ENCODE measurements at places on chromosomes 2 and 18. TPM values are rescaled to one million over a fixed set of nuclear protein-coding genes. Genes with fewer than 3 reads are reported as not detected.
A peak's percentile ranks its signal among the peaks of the same experiment; 100 is the strongest.

Gene OTOS
- not detected for total RNA-seq

GRCh38 chr2:196927376-196928225 lies 1.1 kb upstream of the PGAP1 start:
- no peak for DNase-seq

GRCh38 chr2:8061219-8061618 lies 620.6 kb upstream of the ID2 start:
- no peak for DNase-seq

GRCh38 chr18:13371689-13372418 lies 153.3 kb downstream of the LDLRAD4 start:
- no peak for DNase-seq

DNA sequence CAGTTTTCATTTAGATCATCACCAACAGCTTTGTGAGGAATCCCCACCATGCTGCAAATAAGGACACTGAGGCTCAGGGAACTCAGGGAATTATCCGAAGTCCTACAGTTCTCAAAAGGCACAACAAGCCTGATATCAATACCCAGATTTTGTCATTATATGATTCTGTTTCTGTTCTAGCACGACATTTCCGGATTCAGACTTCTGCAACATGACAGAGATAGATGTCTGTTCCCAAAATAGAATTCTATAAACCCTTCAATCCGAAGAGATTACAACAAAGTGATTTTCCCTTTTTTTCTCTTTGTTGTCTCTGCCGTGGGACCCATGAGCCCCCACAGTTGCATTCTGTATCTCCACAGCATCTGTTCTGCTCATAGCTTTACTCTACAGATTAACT lies 72.0 kb downstream of the DOCK10 start:
- no peak for DNase-seq

DNA sequence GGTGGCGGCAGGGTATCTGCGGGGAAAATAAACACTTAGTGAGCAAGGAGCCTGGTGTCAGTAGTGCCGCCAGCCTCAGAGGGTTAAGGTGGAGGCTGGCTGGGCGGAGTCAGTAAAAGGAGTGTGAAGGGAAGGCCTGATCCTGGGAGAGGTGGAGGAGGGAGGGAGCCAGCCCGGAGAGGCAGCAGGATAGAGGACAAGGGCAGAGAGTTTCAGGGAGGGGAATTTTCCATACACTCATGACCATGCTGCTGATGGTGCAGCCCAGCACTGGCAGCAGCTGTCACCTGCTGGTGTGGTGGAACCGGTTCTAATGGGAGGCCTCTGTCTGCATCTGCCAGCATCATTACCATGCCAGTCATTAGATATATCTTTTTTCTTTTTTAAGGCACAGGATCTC lies 2.0 kb upstream of the TEX44 start:
- no peak for DNase-seq

- no peak for DNase-seq
These were observed 63.4 kb downstream of the SMAD7 start for GRCh38 chr18:48887294-48887904.

Gene IL1RN
- total RNA-seq = 0.60 TPM

Gene TUBA3E
- total RNA-seq = 6.0 TPM

- peak; percentile 68 for DNase-seq
These were observed 98.3 kb upstream of the HDAC4 start for GRCh38 chr2:239498981-239499634.

GRCh38 chr2:127575941-127576432 lies 40.5 kb downstream of the MYO7B start:
- no peak for DNase-seq

DNA sequence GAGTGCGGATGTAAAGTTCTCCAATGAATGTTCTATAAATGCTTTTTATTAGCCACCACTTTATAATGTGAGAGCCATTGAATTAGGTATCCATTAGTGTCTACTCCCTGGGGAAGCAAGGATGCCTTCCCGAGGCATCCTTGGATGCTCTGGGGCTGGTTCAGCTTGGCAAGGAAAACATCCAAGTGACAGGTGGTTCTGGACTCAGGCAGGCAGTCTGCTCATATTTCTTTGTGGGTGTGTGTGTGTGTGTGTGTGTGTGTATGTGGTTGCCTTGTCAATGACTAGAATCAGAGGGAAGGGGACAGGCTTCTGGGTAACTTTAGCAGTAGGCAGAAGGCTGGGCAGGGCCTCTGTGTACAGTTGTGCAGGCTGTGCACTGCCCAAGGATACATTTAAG lies 149.2 kb downstream of the TSN start:
- DNase-seq = no peak

DNA sequence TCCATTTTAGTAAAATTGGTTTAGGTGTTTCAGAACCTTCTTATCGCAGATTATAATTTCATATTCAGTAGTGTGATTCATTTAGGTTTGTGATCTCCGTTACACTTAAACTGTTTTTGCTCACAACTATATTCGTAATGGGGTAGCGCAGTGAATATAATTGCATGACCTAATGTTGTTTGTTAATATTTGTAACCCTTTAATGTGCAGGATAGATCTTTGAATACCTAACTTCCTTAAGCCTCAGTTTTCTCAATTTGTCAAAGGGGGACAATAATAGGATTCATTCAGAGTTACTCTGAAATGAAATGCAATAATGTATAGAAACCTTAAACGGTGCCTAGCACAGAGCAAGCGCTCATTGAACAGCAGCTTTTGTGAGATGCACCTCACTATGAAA lies 558 bp upstream of the ZDBF2 start:
- DNase-seq = no peak

Gene SPOPL
- total RNA-seq = 17.3 TPM

- DNase-seq = no peak
These were observed 5.7 kb upstream of the ITPRIPL1 start for GRCh38 chr2:96319396-96319795.

Gene SPC25
- 0.37 TPM for total RNA-seq

GRCh38 chr2:79580175-79580574 lies 67.3 kb downstream of the CTNNA2 start:
- DNase-seq = no peak

GRCh38 chr2:134014196-134014960 lies 239.5 kb upstream of the MGAT5 start:
- DNase-seq = no peak

DNA sequence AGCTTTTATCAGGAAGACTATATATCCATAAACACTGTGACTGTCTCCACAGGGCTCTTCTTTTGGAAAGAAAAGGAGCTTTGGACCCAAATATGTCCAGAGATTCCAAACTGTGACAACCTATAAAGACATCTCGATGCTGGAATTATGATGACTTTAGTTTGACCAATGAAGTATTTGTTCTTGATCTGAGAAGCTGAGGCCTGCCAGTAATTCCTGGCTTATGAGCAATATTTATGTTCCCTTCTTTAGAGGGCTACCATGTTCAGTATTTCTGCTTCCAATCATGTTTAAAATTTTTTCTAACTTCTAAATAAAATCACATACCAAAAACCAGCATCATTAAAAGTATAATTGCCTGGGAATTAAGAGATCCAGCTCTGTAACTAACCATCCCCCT lies 41.1 kb downstream of the FEZ2 start:
- no peak for DNase-seq

GRCh38 chr2:187093771-187094412 lies 244.9 kb upstream of the ZSWIM2 start:
- DNase-seq = no peak

DNA sequence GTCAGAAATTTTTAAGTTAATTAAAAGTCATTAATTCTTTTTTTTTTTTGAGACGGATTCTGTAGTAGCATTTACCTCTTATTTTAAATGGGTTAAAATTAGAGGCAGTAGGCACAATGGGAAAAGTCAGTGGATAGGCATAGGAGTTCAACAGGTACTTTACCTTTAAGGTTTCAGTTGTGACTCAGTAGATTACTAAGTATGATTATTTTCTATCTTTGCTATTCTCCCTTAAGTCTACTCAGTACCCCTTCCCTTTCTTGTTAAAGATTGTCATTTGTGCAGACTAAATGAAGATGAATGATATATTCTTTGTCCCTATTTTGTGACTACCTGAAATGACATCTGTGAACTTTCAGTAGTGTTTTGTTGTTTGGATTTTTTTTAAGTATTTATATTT lies 19.7 kb downstream of the CCNYL1 start:
- DNase-seq = no peak

Gene CPS1
- total RNA-seq = 3.0 TPM

DNA sequence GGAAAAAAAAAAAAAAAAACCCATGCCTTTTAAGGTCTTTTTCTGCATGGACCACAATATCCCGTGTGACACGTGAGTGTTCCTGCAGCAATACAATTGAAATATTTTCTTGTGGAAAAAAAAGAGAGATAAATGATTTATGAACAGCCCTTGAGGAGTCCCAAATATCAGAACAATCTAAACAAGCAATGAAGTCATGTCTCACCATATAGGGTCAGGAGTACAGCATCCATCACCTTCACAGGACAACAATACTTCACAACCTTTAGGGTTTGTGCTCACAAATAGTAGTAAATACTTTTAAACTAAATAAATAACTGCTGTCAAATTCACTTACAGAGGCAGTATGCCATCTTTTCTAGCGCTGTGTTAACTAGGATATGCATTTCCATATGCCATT lies 87.9 kb downstream of the ZEB2 start:
- no peak for DNase-seq

Gene RPL37A
- 1,877 TPM for total RNA-seq

DNA sequence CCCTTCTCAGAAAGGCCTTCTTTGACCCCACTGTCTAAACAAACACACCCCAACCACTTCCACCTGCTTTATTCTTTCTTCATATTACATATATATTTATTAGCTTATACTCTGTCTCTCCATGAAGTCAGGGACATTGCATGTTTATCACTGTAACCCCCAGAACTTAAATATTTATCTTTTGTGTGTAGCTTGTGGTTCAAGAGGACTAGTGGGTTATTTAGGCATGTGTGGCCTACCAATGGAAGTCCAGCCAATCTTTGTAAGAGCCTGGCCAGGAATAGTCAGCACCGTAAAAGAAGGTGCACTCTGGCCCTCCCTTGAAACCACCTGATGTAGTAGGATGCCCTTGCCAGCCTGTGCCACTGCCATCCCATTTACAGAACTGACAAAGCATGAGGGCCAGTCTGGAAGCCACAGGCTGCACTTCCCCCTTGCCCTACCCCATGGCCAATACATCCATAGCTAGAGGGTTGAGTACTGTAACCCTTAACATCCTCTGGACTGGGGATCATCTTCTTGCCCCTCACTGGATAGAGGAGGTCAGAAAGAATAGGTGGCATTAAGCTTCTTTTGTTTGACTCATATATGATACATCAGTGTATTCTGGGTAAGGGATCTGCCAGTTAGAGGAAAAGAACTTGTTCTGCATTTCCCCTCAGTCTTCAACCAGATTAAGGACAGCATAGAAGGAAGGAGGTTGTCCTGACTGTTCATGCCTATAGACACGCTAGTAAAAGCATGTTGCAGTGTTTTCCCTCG lies 4.9 kb downstream of the NEMP2 start:
- DNase-seq = no peak

- peak; percentile 18 for DNase-seq
These were observed 1898.8 kb upstream of the PIK3C3 start for GRCh38 chr18:40056079-40056692.

Gene KCNF1
- 0.24 TPM for total RNA-seq

Gene GKN2
- not detected for total RNA-seq

GRCh38 chr2:7031547-7032245 lies 114.5 kb downstream of the RNF144A start:
- no peak for DNase-seq

Gene DLX2
- total RNA-seq = not detected

DNA sequence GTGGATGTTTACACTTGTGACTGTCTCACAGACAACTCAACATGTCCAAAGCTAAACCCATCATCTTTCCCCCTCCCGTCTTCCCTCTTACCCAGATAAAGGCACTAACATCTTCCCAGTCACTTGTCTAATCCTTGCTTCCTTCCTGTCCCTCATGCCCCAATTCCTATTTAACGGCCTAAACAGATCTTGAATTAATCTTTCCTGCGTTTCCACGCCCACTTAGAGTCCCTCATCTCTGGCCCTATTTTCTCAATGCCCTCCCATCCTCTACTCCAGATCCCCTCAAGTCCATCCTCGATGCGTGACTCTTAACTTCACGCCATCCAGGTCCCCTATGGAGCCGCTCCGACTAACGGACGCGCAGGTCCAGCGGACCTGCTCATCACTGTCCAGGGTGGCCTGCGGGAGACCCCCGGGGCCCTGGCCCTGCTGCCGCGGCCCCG lies 682 bp upstream of the SCLY start:
- no peak for DNase-seq

DNA sequence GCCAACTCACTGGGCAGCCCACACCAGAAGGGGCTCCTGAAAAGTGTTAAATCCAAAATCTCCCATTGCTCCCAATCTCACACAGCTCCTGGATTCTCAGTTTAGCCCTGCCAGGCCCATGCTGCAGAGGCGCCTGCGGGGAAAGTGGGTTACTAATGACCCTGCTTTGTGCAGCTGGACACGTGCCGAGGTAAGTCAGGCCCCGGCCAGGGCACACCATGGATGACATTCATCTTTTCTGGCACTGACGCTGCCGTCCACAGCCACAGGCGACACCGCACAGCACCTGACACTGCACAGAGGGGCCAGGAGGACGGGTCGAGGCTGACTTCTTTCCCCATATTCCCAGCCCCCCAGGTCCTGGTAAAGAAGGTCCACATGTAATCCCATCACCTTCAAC lies 193.5 kb downstream of the EIPR1 start:
- DNase-seq = no peak

DNA sequence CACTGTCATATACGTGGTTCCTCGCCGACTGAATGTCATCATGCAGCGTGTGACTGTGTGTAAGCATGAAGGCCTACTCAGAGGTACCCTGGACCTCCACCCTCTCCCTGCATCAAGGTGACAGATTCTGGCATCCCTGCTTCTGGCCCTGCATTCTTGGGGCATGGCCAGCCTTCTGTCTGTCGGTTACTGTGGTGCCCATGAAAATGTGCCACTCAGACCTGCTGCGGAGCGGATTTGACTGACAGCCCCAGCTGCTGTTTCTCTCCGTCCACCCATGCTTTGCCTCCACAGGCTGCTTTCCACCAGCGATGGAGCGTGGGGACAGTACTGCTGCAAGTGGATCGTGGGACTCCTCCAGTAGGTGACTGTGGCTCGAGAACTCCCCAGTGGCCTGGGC lies 9.6 kb downstream of the TMEM177 start:
- DNase-seq = no peak

GRCh38 chr18:63887424-63887823 lies at the start of gene SERPINB2:
TSS of gene SERPINB2 (plus strand) at chr18:63887705. CDS start at chr18:63891445, 3,740 bp downstream.
- DNase-seq = no peak

Gene BIN1
- 23.6 TPM for total RNA-seq

Gene TEX51
- total RNA-seq = not detected

Gene CRYGA
- total RNA-seq = not detected

GRCh38 chr2:145047554-145047953 lies 527.6 kb upstream of the ZEB2 start:
- no peak for DNase-seq

Gene MATN3
- total RNA-seq = 0.52 TPM

GRCh38 chr2:99726691-99727090 lies 236.9 kb upstream of the REV1 start:
- no peak for DNase-seq

GRCh38 chr2:71581026-71581425 lies 127.7 kb downstream of the DYSF start:
- peak; percentile 79 for DNase-seq

GRCh38 chr2:127909019-127909418 lies 23.3 kb upstream of the AMMECR1L start:
- no peak for DNase-seq

Data from left cardiac atrium (tissue), 4 donors.